ENCODE measurements at places on chromosomes 3 and 15.

- no peak for DNase-seq
Observed at GRCh38 chr3:49417516-49418120, 4.7 kb downstream of the AMT start.

DNA sequence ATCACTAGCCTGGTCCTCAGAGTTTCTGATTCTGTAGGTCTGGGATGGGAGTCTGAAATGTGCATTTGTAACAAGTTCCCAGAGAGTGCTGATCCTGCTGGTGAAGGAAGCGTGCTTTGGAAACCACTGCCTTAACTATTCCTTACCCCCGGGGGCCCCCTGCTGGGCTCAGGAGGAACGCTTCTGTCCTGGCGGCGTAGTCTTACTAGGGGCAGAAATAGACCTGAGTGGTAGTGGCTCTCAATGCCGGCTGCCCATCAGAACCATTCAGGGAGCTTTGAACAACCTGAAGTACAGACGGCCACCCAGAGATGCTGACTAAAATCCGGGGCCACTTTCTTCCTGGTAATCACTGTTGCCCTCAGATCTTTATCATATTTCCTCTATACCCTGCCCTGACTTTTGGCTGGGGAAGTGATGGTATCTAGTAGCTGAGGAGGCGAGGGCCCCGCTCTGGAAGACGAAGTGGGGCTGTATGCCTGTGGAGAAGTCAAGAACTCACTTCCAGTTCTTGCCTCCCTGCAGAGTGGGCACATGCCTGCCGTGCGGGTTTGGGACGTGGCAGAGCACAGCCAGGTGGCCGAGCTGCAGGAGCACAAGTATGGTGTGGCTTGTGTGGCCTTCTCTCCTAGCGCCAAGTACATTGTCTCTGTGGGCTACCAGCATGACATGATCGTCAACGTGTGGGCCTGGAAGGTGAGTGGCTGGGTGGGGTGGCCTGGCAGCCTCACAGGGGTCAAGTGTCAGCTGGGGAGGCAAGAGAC is 16.3 kb upstream of the JMJD7 start:
- DNase-seq = peak; percentile 82

DNA sequence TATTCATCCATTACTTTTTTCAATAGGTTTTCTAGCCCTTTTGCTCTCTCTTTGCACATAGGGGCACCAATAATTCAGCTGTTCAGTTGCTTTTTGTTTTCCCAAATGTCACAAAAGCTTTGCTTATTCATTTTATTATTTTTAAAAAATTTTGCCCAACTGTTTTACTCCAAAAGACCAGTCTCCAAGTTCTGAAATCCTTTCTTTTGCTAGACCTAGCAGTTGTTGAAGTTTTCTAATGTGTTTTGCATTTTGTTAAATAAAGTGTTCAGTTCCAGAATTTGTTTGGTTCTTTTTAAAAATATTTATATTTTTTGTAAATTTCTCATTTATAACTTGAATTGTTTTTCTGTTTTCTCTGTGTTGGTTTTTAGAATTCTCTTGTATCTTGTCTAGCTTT is 1227.3 kb downstream of the ROBO2 start:
- no peak for DNase-seq

GRCh38 chr15:61474796-61475195 is 245.7 kb upstream of the RORA start:
- no peak for DNase-seq

- no peak for DNase-seq
Observed at GRCh38 chr15:29196290-29196689, 73.3 kb downstream of the NSMCE3 start.

DNA sequence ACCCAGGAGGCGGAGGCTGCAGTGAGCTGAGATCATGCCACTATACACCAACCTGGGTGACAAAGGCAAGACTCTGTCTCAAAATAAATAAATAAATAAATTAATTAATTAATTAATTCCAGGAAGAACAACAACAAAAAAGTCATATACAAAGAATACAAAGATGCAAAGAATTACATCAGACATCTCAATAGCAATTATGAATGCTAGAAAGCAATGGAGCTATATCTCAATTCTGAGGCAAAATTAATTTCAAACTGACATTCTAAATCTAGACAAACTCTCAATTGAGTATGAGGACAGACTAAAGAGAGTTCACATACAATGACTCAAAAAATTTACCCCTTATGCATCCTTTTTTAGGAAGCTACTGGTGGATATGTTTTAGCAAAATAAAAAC is 69.6 kb upstream of the CTNNB1 start:
- no peak for DNase-seq

DNA sequence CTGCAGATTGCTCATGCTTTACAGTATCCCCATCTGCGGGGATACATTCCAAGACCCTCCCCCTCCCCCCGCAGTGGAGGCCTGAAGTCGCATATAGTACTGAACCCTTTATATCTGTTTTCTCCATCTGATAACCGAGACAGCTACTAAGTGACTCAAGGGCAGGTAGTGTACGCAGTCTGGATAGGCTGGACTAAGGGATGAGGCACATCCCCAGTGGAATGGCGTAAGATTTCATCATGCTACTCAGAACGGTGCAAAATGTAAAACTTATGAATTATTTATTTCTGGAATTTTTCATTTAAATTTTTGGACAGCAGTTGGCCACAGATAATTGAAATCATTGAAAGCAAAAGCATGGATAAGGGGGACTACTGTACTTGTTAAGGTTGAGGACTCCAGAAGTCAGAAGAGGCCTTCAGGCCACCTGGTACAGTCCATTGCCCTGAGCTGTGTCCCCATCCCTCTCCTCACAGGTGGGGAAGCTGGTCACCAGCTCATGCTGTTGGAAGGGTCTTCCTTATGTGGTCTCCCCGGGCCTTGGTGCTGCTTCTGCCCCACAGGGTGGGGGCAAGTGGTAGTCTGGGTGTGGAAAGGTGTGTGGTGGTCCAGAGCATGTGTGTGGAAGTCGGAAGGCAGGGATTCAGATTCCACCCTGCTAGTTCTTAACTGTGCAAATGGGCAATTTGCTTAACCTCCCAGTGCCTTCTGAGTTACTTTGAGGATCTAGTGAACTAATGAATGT is 72.0 kb downstream of the HCN4 start:
- DNase-seq = no peak

GRCh38 chr3:78754066-78754743 is 1013.6 kb downstream of the ROBO1 start:
- DNase-seq = peak; percentile 49

DNA sequence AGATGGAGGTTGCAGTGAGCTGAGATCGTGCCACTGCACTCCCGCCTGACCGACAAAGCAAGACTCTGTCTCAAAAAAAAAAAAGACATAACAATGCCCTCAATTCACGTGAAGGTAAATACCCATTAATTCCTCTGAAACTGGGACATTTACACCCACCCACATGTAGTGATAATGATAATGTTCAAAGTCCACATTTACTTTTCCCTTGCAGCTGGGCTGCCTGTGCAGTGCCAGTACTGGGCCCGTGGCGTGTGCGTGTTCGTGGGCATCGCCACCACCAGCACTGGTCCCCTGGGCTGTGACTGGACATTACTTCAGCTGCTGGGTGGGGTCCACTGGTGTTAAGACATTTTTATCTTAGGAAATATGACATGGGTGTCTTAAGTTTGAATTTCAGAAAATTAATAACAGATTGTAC is 123.6 kb downstream of the SLC25A26 start:
- no peak for DNase-seq
